ENCODE measurements at places on chromosomes 12 and 14.
A peak's percentile ranks its signal among the peaks of the same experiment; 100 is the strongest.

GRCh38 chr14:68164711-68165113 is 345.1 kb downstream of the RAD51B start:
- DNase-seq: no peak

GRCh38 chr12:121514184-121514742 is 66.6 kb downstream of the KDM2B start:
- DNase-seq: no peak

GRCh38 chr12:109222062-109222461 is 87.0 kb downstream of the FOXN4 start:
- no peak for DNase-seq

- DNase-seq: no peak
Measured at GRCh38 chr12:127886827-127887226, 380.1 kb upstream of the TMEM132C start.

- no peak for DNase-seq
Measured at GRCh38 chr14:68282479-68283377, 463.1 kb downstream of the RAD51B start.

DNA sequence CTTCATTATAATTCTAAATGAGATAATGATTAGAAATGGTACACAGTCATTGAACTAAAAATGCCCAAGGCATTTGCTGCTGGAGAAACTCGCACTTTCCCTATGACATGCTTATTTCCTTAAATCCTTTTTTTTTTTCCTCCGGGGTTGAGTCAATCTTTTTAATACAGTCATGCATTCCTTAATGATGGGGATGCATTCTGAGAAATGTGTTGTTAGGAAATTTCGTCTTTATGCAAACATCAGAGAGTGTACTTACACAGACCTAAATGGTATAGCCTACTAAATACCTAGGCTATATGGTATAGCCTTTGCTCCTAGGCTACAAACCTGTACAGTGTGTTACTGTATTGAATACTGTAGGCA is 29.8 kb upstream of the DACT1 start:
- DNase-seq: peak; percentile 94

GRCh38 chr12:105201299-105201698 is 34.7 kb downstream of the APPL2 start:
- DNase-seq: no peak

GRCh38 chr12:76856018-76856644 is 22.7 kb downstream of the CSRP2 start:
- no peak for DNase-seq

GRCh38 chr12:44875417-44875953 is 630 bp downstream of the NELL2 start:
- no peak for DNase-seq

GRCh38 chr14:104462651-104463630 is 116.6 kb upstream of the C14orf180 start:
- peak; percentile 23 for DNase-seq

DNA sequence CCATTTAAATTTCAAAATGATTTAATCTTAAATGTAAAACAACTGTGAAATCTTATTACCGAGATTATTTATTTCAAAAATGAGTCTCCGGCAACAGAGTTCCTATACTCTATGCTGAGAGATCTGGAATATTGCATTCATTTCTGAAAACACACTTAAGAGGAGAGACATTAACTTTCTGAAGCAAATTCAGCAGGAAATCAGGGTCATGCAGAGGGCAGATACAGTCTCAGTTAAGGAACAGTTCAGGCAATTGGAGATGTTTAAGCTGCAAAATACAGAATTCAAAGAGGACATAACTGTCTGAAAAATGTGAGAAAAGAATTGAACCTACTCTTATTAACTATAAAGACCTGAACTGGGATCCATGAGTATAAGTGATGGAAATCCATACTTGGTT is 320.7 kb downstream of the PAWR start:
- DNase-seq: no peak

DNA sequence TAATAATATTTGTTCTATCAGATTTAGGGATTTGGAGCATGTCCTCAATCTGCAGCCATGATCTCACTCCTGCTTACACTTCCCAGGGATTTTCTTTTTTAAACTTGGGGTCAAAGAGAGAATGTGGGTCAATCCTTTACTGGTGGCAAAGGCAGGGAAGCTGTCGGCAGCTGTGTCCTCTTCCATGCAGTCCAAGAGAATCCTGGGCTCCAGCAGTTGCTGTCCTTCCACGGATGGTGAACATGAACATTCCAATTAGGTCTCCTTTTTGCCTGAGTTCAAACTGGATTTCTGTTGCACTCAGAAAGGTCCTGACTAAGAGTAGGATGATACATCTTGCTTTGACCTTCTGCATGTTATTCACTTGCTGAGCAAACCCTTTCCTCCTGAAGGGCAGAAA is 73.9 kb downstream of the ARL6IP4 start:
- no peak for DNase-seq

GRCh38 chr14:105937253-105938054 is 411.1 kb downstream of the TMEM121 start:
- DNase-seq: no peak

DNA sequence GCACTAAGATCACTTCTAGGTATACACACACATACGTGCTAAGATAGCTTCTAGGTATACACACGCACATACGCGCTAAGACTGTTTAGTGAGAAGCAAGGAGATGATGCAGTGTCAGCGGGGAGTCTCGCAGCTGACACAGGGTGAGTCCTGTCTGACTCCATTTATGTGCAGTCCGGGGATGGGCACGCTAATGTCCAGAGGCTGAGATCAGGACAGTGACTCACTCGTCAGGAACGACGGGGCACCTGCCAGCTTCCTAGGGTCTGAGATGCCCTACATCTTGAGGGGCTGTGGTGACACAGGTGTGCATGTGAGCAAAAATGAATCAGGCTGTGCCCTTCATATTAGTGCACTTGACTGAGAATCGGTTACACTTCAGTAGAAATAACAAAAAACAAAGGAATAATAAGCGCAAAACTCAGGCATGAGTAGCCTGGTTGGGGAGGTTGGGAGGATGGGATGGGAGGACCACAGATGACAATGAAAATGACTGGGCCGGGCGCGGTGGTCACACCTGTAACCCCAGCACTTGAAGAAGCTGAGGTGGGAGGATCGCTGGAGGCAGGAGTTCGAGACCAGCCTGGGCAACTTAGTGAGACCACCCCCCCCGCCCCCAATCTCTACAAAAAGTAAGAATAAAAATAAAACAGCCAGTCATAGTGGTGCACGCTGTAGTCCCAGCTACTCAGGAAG is 29.1 kb upstream of the ULK1 start:
- peak; percentile 38 for DNase-seq

DNA sequence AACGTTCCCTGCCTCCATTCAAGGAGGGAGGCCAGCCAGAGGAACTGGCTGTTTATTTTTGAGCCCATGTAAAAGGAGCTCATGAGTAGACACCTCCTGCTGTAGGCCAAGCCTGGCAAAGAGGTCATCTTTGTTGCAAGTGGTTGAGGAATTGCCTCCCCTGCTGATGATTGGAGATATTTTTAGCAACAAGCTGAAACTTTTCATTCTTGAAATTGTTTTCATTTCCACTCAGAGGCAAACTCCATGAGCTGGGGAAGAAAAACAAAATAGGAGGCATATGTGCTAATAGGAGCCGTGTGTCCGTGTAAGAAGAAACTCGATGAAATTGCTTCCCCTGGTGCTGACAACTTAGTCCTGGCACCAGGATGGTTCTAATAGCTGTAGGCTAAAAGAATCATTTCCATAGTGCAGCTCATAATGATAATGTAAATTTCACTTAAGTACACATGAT is 440.1 kb upstream of the FAR2 start:
- DNase-seq: peak; percentile 79

DNA sequence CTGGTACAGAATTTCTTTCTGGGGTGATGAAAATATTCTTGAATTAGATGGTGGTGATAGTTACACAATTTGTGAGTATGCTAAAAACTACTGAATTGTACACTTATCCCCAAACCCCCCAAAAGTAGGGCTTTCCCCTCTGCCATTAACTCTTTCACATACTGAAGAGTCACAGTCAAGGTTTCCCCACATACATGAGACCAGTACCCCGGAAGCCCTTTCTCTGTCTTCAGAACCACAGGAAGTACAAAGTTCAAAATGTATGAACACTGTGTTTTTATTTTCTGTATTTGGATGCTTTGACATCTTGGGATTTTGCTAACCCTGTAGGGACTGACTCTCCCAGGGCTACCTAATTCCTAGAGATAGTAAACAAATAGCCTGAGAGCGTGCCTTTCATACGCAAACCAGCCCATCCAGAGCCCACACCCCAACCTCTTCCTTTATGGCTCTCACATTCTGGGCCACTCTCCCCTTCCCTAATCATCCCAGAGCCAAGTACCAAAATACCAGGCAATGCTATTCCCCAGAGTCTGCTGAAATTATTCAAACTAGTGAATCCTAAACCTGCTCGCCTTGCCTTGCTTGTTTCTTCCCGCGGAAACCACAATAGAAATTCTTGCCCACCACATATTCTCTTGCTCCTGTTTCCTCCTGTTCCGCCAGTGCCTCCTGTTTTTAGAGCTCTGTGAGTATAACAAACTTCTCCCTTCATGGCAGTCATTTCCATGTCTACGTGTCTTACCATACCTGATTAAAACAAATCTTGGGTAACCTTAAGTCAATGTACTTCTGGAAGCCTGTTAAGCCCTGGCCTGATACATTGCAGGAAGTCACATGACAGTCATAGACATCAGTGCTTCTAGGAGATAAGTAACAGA is 524.8 kb downstream of the FUT8 start:
- DNase-seq: no peak

- DNase-seq: no peak
Measured at GRCh38 chr14:53696217-53696965, 260.2 kb downstream of the BMP4 start.

DNA sequence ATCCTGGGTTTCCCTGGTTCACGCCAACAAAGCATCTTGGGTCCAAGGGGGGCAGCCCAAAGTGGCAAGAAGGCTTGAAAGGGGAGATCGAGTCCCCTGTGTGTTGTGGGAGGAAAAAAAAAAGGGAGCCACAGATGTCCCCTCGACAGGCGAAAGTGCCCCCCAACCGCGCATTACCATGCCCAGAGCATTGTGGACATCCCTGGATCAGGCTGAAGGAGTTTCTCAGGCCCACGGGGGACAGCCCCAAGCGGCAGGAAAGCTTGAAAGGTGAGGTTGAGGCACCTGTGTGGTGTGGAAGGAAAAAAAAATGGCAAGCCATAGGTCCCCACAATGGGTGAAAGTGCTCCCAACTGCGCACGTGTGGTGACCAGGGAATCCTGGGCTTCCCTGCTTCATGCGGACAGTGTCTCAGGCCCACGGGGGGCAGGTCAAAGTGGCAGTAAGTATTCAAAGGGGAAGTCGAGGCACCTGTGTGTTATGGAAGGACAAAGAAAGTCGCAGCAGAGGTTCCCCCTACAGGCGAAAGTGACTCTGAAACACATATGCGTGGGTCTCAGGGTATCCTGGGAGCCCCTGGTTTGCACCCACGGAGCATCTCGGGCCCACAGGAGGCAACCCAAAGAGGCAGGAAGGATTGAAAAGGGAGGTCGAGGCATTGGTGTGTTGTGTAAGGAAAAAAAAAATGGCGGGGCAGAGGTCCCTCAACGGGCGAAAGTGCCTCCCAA is 580.1 kb downstream of the ALG10 start:
- DNase-seq: no peak

DNA sequence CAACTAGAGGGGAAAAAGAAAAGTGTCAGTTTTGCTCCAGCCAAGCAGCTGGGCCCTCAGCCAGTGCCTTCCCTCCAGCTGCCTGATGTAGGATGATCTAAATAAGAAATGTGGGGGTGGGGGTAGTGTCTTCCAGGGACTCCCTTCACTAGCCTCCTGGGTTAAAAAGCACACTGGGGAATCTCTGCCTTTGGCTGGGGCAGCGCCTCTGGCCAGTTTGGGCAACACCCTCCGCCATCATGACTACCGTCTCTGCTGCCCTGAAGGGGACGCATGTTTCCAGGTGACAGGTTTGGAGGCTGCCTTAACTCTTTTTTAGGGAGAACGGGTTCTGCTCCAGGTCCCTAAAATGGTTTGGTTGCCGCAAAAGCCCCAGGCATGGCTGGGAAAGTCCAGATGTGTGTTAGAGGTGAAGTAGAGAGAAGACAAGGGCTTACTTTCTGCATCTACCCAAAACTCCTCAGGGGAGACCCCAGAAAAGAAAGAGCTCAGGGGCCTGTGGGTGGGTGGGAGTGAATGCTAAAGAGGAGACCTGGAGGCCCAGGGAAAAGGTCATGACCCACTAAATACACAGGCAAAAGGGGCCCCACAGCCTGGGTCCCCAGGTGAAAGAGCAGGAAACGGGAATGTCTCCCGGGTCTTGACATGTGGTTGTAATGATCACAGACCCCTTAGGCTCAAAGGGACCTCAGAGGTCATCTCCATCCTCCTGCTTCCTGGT is 132.8 kb upstream of the CCND2 start:
- no peak for DNase-seq
